Stimulated activated CD4-positive, alpha-beta T cell treated with anti-CD3 and anti-CD28 coated beads, Interleukin-12 subunit alpha, Interleukin-12 subunit beta, amount 100 ng/mL, for 4 hours (primary cell): ENCODE measurements at places on chromosomes 5 and 9.

DNA sequence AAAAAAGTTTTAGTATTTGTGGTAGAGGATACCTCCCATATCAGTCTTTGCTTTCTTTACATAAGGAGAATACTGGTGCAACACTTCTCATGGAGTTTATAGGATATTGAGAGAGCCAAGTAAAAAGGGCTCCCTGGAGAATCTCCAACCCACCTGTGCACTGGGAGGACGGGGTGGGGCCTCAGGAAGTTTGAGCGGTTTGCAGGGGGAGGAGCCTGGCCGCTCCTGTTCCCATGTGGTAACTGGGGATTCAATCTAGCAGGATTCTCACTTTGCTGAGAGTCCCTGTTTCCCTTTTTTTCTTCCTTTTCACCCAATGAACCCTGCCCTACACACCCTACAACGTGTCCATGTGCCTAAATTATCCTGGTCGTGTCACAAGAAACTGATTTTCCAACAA is 82.8 kb downstream of the APTX start:
- DNase-seq, result no peak

- DNase-seq, result no peak
Observed at GRCh38 chr5:64722588-64722987, 32.3 kb downstream of the SHISAL2B start.

- DNase-seq, result no peak
Observed at GRCh38 chr5:95892784-95893354, 68.8 kb downstream of the ELL2 start.

GRCh38 chr5:143031781-143032580 is 261.8 kb downstream of the ARHGAP26 start:
- no peak for DNase-seq

- DNase-seq, result no peak
Observed at GRCh38 chr9:73199886-73200285, 48.2 kb downstream of the ANXA1 start.

DNA sequence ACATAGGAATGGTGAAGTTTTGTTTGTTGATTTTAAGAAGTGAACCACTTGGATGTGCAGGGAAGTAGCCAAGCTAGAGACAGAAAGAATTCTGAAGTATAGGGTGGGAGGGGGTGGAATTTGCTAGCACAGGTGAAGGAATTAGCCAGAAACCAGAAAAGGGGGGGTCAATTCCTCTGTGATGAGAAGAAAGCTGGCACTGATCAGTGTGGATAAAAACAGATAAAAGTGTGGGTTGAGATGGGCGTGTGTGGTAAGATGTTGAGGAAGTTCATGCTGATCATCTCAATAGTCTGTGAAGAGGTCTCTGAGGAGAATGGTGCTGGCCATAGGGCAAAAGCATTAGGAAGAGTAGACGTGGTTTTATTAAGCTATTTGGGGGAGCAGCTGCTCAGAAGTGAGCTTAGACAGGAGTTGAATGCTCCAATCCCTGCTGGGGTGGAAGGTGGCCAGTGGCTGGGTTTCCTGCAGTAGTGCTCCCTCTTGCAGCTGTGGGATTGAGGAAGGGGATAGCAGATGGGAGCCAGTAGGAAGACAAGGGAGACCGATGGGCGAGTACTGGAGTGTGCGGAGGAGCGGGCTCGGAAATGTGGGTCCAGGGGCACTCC is 88.7 kb upstream of the ELL2 start:
- no peak for DNase-seq

DNA sequence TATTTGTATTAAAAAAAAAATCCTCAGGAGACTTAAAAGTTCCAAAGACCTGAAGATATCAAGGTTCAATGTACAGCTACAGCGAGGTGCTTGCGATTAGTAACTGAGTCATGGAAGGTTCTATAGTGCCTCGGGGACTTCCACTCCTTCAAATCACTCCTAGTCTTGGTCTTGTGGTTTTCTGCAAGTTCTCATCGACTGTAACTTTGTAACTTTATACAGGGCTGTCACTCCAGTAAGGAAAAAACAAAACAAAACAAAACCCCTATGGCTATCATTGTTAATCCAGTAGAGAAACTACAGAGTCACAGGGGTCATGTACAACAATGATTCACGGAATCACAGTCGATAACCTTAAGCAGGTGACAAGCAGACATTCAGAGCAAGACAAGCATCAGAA is 39.8 kb upstream of the SELENOP start:
- DNase-seq, result no peak

DNA sequence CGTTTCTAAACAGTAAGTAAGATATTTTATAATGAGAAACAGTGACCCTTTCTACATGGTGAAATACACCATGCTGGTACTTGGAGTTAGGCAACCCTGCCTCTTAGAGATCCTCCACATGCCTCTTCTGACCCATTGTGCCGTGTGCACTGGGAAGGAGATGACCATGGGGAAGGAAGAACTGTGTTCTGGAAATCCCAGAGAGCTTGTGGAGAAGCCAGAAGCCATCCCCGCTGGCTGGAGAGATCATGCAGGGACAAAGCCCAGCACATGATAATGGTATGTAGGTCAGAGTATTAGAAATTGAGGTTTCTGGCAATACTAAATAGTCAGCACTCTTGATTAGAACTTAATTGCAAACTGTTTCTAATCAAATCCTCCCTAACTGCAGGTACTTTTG is 307.3 kb downstream of the FBXL7 start:
- no peak for DNase-seq

DNA sequence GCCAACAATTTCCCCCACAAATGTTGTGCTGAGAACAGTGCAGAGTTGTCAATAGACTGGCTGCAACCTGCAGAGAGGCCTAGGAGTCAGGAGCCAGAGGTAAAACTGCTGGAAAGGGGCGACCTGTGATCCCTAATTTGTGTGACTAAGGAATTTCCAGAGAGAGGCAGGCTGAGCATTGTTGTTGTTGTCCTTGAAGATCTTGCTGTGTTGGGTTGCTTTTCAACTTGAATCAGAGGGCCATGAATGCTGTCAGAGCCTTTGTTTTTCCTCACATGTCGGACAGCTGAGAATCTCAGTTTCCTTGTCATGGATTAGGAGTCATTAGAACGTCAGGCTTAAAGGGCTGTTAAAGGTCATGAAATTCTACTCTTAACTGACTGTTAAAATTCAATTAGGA is 134.6 kb upstream of the ASTN2 start:
- DNase-seq, result no peak

DNA sequence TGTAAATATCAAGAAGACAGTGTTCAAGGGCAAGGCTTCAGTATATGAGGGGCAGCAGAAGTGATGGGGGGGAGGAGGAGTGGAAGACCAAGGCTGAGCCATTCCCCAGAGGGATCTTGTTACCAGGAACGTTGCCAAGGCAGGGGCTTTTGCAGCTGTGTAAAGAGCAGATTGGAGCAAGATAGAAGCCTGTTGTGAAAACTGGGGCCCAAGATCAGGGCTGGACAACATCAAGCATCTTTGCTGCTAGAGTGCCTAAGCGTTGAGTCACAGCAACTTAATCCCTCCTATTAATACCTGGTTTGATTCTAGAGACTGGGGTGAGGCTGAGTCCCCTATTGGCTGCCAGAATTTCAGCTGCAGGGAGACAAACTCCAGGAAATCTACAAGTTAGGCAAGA is 18.4 kb upstream of the ERCC6L2 start:
- no peak for DNase-seq

DNA sequence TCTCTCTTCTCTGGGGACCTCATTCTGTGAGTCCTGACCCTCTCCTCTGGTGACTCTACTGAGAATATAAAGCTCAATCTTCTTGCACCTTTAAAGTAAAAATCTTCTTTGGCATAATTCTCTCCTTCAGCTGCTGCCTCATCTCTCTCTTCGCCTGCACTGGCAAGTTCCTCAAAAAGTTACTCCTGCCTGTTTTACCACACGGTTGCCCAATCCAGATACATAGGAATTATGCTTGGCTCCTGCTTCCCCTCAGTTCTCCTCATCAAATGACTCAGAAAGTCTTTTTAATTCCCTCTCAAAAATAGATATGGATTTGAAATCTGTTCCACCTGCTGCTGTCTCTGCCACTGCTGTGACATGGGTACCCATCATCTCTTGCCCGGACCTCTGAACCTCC is 14.4 kb upstream of the HRCT1 start:
- no peak for DNase-seq

GRCh38 chr9:16768816-16769215 is 101.7 kb downstream of the BNC2 start:
- DNase-seq, result no peak

- DNase-seq, result no peak
Observed at GRCh38 chr9:4887556-4887955, 94.8 kb downstream of the RCL1 start.

DNA sequence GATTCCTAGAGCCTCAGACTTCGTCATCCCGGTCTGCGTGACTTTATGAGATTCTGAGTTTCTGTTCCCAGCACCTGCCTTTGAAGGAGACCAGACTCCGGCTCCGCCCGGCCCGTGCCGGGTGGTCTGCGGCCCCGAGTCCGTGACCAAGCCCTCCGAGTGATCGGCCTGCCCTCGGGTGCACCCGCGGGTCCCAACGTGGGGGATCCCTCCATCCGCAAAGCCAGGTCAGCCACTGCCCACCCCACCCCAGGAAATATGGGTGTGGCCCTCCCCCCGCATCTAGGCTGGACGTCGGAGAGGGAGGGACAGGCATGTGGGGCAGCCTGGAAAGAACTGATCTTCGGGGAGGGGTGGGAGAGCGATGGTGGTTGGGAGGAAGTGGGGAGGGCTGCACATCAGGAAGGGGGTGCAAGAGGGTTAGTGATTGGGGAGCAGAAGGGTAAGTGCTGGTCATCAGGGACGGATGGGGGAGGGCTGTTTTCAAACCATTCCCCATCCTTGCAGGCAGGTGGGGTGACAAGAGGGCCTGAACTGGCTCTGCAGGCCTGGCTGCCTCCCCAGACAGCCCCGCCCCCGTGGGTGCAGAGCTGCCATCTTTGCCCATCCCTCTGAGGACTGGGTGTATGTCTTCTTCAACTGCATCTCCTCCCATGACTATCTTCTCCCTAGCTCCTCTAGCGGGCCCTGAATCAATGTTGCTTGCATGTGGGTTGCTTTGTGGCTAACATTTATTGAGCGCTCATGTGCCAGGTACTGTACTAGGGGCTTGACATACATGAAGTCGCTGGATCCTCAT is 747 bp downstream of the LRSAM1 start:
- DNase-seq, result peak; percentile 39

DNA sequence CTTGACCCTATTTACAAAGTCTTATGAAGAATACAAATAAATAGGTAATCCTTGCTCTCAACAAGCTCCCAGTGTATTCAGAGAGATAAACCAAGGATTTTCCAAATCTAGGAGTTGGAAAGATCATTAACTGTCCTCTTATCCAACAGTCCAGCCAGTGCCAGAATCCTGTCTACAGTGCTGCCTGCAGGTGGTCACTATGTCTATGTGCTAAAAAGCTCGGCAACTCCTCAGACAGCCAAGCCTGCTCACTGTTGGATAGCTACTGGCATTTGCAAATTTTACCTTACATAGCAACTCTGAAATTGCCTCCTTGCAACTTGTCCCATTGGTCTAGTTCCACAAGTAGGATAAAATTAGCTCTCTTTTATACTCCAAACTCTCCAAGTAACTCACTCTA is 187.4 kb downstream of the DCP2 start:
- no peak for DNase-seq

DNA sequence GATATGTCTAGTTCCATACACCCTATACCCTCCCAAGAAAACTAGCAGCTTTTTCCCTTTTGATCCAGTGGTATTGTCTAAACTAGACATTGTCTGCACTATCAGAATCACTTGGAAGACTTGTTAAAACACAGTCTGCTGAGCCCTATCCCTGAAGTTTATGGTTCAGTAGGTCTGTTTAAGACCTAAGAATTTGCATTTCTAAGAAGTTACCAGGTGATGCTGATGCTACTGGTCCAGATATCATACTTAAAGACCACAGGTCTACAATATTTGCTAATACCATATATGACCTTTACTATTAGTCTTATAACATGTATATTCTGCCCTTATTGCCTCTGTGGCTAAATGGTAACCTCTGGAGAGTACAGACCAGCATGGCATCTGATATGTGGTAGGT is 23.3 kb downstream of the SKIC3 start:
- no peak for DNase-seq

DNA sequence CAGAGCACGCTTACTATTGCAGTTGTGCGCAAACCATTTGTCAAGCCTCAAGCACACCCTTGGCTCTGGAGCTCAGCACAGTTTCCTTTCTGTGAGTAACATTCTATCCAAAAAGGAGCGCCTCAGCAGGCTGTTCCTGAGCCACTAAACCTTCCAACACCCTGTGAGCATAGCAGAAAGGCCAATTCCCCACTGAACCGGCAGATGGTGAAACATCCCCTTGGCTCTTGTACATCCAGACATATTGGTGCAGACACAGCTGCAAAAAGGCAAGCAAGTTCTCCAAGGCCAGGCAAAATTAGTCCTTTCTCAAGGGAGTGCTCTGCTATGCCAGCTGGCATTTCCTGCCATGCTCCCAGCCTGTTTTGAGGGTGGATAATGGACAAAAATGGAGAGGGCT is 44.1 kb upstream of the CEMIP2 start:
- DNase-seq, result no peak

- DNase-seq, result no peak
Observed at GRCh38 chr5:25568989-25569625, 924.3 kb upstream of the CDH10 start.

- no peak for DNase-seq
Observed at GRCh38 chr9:21996438-21996837, 1.8 kb downstream of the CDKN2B-AS1 start.

- DNase-seq, result no peak
Observed at GRCh38 chr9:88477300-88477751, 57.7 kb upstream of the NXNL2 start.

DNA sequence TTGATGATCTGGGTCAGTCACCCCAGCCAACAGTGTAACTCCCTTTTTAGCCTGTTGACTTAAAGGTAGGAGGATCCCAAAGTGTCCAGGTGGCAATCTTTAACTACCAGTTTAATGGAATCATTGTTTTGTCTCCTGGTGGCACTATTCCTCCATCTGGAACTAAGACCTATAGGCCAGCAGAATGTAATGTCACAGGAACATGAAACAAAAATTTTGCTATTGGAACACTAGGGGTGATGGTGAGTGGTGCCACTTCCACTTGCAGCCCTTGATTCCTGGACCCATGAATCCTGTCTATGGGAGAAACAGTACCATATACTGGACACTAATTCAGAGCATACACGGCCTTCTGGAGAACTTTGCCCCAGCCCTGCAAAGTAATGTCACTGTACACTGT is 219.5 kb upstream of the RASA1 start:
- no peak for DNase-seq
